ENCODE measurements at places on chromosomes 2 and 18.
A peak's percentile ranks its signal among the peaks of the same experiment; 100 is the strongest.

DNA sequence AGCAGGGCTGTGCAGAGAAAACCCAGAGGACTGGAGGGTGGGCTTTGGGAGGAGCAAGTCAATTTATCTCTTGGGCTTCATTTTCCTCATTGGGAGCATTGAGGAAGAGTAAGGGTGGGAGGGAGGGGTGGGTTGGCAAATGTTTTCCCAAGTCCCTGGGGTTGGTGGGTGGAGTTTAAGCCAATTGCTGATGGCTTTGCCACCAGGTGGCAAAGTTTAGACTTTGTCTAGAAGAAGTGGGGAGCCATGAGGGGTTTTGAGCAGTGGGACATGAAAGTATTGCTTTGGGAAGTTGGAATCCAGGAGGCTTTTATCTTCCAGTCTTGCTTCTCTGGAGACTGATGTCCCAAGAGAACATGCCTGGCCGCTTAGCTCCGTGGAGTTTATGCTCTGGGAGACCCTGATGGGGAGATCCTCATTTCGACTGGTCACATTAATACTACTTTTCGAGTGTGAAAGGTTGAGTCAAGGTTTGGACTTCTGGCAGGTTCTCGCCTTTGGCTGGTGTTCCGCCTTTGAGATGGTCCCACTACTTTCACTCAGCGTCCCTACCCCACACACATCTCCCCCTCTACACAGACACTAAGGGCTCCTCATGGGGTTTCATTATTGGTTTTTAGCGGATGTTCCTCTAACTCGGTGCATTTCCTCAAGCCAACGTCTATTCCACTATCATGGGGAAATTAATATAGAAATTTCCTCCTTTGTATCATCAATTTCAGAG is 126.7 kb downstream of the PRKCE start:
- no peak overlapping the region for H3K27ac ChIP-seq
- H3K27me3 ChIP-seq = no peaks in the 10 kb centered on the region

DNA sequence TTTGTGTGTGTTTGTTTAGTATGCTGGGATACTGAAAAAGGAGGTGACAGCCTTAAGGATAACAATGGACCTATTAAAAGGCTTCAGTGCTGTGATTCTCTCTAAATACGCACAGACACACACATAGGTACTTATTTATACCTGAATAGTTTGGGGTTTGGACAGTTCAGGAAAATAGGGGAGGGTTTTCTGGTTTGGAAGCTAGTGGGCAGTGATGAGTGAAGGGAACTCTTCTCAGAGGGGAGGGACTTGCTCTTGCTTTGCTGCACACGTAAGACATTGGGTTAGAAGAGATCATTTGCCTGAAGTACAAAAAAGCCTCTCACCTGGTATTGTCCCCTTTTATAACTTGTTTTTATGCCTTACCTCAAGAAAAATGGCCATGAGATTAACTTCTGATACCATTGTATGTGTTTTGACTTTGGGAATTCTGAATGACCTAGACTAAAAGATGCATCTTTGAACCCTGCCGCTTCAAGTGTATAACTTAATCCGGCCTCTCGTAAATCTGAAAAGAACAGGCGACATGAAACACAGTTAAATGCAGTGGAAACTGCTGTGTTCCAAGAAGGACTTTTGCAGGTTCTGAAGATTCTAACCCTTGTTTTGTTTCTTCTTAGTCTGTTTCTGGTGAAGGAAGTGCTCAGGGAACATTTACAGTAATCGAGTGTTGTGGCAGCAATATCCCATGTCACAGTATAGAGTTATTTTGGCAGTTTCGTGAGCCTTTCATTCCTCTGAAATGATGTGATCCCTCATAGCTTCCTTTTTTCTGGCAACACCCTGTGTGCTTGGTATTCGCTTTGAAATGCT is 2.5 kb downstream of the CRIM1 start:
- H3K27ac ChIP-seq = peak overlapping the region; percentile 92
- H3K4me1 ChIP-seq = peaks cover 57% of the 10 kb centered on the region
- peak overlapping the region; percentile 90 for H3K4me3 ChIP-seq
- DNase-seq = peak; percentile 78
- no peaks in the 10 kb centered on the region for H3K27me3 ChIP-seq
- peaks cover 7% of the 10 kb centered on the region for H3K36me3 ChIP-seq

DNA sequence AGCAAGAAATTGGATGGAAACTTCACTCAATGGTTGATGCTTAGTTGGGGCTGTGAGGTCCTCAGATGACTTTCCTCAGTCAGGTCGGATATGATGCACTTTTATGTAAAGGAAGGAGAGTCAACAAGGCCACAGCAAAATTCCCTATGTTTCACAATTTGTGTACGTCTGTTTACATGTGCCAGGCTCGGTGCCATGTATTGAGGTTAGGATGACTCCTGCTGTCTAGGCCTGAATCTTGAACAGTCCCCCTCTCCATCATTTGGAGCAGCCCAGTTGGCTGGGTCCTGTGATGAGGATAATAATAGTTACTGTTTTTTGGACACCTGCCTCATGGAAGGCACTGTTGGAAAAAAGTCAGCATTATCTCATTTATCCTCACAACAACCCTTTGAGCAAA is 43.1 kb downstream of the VSNL1 start:
- H3K4me3 ChIP-seq = no peak overlapping the region
- DNase-seq = no peak
- no peaks in the 10 kb centered on the region for H3K27me3 ChIP-seq
- 0 out of 2 replicates have a peak, but pooled peaks cover 7% of the 10 kb centered on the region for H3K4me1 ChIP-seq
- H3K27ac ChIP-seq = no peak overlapping the region

- peak; percentile 26 for DNase-seq
- peak overlapping the region; percentile 89 for H3K4me3 ChIP-seq
- H3K4me1 ChIP-seq = peaks cover 22% of the 10 kb centered on the region
- no peaks in the 10 kb centered on the region for H3K36me3 ChIP-seq
These were observed 1.1 kb downstream of the HADHB start for GRCh38 chr2:26245810-26246209.

GRCh38 chr2:85811180-85812093 is 57.6 kb downstream of the ATOH8 start:
- no peak overlapping the region for H3K4me3 ChIP-seq
- H3K36me3 ChIP-seq = no peaks in the 10 kb centered on the region
- peaks cover 4% of the 10 kb centered on the region for H3K4me1 ChIP-seq
- no peak overlapping the region for H3K27ac ChIP-seq
- DNase-seq = peak; percentile 13

DNA sequence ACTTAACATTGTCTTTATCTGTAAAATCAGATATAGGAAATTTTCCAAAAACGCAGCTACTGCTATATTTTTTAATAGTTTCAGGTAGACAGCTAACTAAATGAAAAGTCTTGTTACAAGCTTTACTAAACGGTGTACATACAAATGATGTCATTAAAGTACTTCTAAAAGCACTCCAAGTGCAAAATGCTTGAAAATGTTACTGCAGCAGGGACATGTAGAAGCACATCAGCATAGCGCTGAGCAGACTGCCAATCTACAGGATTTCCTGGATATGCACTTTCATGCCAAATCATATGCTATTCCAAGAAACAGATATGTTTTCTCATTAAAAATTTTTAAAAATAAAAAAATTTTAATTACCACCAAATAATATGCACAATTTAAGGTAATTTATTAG is 61.7 kb downstream of the SMAD2 start:
- H3K27me3 ChIP-seq = no peaks in the 10 kb centered on the region
- peaks cover 15% of the 10 kb centered on the region for H3K4me1 ChIP-seq
- H3K27ac ChIP-seq = no peak overlapping the region
- H3K36me3 ChIP-seq = no peaks in the 10 kb centered on the region
- H3K4me3 ChIP-seq = no peak overlapping the region

DNA sequence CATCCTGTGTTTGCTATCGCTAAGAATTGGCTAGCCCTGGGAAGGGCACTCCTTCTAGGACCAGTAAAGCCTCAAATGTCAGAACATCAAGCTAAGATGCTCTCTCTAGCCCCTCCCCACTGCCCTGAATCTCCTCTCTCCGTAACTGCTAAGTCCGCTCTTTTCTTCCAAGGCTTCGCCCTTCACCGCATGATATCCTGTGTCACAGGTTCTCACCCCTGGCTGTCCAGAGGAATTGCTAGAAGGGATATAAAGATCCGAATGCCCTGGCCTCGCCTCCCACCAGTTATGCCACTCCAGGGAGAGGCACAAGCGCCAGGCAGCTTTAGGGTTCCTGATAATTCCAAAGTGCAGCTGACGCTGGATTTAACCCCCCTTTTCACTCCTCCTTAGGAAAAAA is 17.1 kb upstream of the GPR45 start:
- no peaks in the 10 kb centered on the region for H3K36me3 ChIP-seq
- no peak overlapping the region for H3K4me3 ChIP-seq
- DNase-seq = no peak
- H3K4me1 ChIP-seq = no peaks in the 10 kb centered on the region
- peaks cover 92% of the 10 kb centered on the region for H3K27me3 ChIP-seq

GRCh38 chr2:15700131-15700530 is 108.5 kb downstream of the DDX1 start:
- no peak overlapping the region for H3K27ac ChIP-seq
- H3K4me3 ChIP-seq = no peak overlapping the region
- DNase-seq = no peak
- peaks cover 10% of the 10 kb centered on the region for H3K27me3 ChIP-seq
- no peaks in the 10 kb centered on the region for H3K36me3 ChIP-seq
- H3K4me1 ChIP-seq = no peaks in the 10 kb centered on the region

GRCh38 chr2:25332571-25332970 is 9.2 kb downstream of the DNMT3A start:
- no peaks in the 10 kb centered on the region for H3K4me1 ChIP-seq
- no peak overlapping the region for H3K27ac ChIP-seq
- no peaks in the 10 kb centered on the region for H3K36me3 ChIP-seq
- H3K4me3 ChIP-seq = no peak overlapping the region
- no peak for DNase-seq
- no peaks in the 10 kb centered on the region for H3K27me3 ChIP-seq

GRCh38 chr2:237221443-237221842 is 135.8 kb downstream of the COPS8 start:
- peaks cover 18% of the 10 kb centered on the region for H3K4me1 ChIP-seq
- H3K36me3 ChIP-seq = no peaks in the 10 kb centered on the region
- H3K27me3 ChIP-seq = no peaks in the 10 kb centered on the region
- no peak overlapping the region for H3K4me3 ChIP-seq
- no peak overlapping the region for H3K27ac ChIP-seq
- no peak for DNase-seq

- no peak overlapping the region for H3K27ac ChIP-seq
- H3K4me3 ChIP-seq = no peak overlapping the region
- DNase-seq = no peak
- no peaks in the 10 kb centered on the region for H3K27me3 ChIP-seq
- no peaks in the 10 kb centered on the region for H3K36me3 ChIP-seq
These were observed 11.5 kb upstream of the LAPTM4A start for GRCh38 chr2:20062615-20063545.

DNA sequence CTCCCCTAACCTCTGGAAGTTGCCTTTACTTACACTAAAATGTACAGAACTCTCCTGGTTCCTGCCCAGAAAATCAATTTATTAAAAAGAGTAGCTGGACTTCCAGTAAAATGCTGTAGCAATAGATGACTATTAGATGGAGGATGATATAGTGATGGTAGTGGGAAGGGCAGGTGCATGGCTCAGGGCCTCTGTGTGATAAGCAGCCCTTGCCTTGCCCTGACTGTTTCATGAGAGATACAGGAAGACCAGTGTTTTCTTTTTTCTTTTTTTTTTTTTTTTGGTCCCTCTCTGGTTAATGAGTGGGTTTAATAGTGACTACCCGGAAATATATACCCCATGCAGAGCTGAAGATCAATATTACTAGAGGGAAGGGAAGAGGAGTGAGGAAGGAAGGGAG is 48.7 kb upstream of the NEDD4L start:
- H3K36me3 ChIP-seq = no peaks in the 10 kb centered on the region
- H3K4me1 ChIP-seq = peaks cover 9% of the 10 kb centered on the region
- H3K27me3 ChIP-seq = no peaks in the 10 kb centered on the region
- DNase-seq = no peak
- no peak overlapping the region for H3K4me3 ChIP-seq

DNA sequence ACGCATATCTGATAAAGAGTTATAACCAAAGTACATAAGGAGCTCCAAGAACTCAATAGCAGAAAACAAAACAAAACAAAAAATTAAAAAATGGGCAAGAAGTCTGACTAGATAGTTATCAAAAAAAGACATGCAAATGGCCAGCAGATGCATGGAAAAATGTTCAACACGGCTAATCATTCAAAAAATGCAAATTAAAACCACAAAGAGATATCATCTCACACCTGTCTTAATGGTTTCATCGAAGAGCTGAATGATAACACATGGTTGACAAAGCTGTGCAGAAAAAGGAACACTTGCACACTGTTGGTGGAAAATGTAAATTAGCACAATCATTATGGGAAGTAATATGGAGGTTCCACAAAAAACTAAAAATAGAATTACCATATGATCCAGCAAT is 751.3 kb upstream of the POU3F3 start:
- H3K4me1 ChIP-seq = no peaks in the 10 kb centered on the region
- no peak overlapping the region for H3K4me3 ChIP-seq
- H3K27ac ChIP-seq = no peak overlapping the region
- no peak for DNase-seq
- H3K36me3 ChIP-seq = no peaks in the 10 kb centered on the region

DNA sequence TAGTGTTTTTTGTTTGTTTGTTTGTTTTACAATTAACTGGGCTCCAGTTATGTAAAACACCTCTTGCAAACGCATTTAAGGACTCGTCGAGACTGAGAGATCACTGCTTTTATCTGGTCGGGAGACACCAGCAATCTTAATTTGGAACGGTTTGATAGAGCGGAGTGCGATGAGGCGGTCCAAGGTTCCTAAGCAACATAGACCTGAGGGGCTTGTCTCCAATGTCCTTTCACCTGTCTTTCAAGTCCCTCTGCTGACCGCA is 729 bp upstream of the SELENOI start:
- peak overlapping the region; percentile 82 for H3K27ac ChIP-seq
- no peak for DNase-seq
- H3K36me3 ChIP-seq = no peaks in the 10 kb centered on the region
- H3K4me1 ChIP-seq = peaks cover 48% of the 10 kb centered on the region

- no peak for DNase-seq
- H3K4me3 ChIP-seq = no peak overlapping the region
- H3K27ac ChIP-seq = no peak overlapping the region
- peaks cover 22% of the 10 kb centered on the region for H3K36me3 ChIP-seq
- no peaks in the 10 kb centered on the region for H3K4me1 ChIP-seq
These were observed 72.6 kb downstream of the MREG start for GRCh38 chr2:215940645-215941184.

DNA sequence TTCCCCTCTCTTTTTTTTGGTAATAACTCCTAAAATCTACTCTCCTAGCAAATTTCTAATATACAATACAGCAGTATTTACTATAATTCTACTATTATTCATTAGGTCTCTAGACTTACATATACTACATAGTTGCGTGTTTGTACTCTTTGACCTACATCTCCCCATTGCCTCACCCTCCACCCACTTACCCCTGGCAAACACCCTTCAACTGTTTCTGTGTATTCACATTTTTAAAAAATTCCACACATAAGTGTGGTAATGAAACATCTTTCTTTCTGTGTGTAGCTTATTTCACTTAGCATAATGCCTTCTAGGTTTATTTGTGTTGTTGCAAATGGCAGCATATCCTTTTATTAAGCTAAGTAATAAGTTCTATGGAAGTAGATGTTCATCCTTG is 336.0 kb downstream of the CCDC85A start:
- peaks cover 31% of the 10 kb centered on the region for H3K4me1 ChIP-seq
- H3K36me3 ChIP-seq = no peaks in the 10 kb centered on the region
- no peak overlapping the region for H3K27ac ChIP-seq
- H3K4me3 ChIP-seq = no peak overlapping the region
- peak; percentile 10 for DNase-seq
- H3K27me3 ChIP-seq = no peaks in the 10 kb centered on the region

- H3K27me3 ChIP-seq = no peaks in the 10 kb centered on the region
- no peaks in the 10 kb centered on the region for H3K36me3 ChIP-seq
- H3K4me3 ChIP-seq = no peak overlapping the region
- H3K27ac ChIP-seq = no peak overlapping the region
These were observed 14.7 kb downstream of the CNTNAP5 start for GRCh38 chr2:124039762-124040291.
